ENCODE measurements at places on chromosomes 11 and 22. TPM values are rescaled to one million over a fixed set of nuclear protein-coding genes. Genes with fewer than 3 reads are reported as not detected.

TBX10 gene
- not detected for total RNA-seq

CNTF gene
- 5.4 TPM for total RNA-seq

CD6 gene
- total RNA-seq = 4.2 TPM

- DNase-seq = no peak
Observed at GRCh38 chr11:110529043-110529442, 99.3 kb downstream of the FDX1 start.

GRCh38 chr11:64355078-64355940 is 3.7 kb upstream of the RPS6KA4 start:
- DNase-seq = peak; percentile 89

DNA sequence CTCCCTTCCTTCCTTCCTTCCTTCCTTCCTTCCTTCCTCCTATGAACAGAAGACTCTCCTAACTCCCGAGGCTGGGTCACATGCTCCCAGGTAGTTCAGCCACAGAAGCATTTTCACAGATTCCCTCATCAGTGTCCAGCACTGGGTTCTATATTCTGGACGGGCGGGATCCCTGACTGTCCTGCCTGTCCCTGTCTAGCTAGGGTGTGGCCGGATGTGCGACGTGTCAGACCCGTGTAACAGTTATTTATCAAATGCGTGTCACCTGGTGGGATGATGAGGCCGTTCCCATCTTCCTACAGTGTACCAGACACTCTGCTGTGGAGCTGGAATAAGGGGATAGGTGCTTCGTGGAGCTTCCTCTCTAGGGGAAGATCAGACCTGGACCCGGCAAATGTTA is 901.0 kb downstream of the BRD1 start:
- no peak for DNase-seq

DNA sequence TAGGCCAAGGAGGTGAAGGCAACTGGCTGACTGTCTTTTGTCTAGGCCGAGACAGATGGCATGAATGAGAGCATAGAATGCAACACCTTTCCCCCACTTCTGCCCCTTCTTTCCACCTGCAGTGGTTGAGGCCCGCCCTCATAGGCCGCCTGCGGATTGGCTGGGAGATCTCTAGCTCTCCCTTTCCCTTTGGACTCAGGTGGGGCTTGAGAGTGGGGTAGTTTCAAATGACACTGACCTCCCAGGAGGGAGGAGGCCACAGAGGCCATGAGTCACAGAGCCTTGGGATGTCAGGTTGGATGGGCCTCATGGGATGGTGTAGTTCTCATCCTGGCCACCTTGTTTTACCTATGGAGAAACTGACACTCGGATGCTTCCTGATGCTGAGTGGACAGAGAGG is 9.1 kb downstream of the MICAL2 start:
- DNase-seq = no peak

DNA sequence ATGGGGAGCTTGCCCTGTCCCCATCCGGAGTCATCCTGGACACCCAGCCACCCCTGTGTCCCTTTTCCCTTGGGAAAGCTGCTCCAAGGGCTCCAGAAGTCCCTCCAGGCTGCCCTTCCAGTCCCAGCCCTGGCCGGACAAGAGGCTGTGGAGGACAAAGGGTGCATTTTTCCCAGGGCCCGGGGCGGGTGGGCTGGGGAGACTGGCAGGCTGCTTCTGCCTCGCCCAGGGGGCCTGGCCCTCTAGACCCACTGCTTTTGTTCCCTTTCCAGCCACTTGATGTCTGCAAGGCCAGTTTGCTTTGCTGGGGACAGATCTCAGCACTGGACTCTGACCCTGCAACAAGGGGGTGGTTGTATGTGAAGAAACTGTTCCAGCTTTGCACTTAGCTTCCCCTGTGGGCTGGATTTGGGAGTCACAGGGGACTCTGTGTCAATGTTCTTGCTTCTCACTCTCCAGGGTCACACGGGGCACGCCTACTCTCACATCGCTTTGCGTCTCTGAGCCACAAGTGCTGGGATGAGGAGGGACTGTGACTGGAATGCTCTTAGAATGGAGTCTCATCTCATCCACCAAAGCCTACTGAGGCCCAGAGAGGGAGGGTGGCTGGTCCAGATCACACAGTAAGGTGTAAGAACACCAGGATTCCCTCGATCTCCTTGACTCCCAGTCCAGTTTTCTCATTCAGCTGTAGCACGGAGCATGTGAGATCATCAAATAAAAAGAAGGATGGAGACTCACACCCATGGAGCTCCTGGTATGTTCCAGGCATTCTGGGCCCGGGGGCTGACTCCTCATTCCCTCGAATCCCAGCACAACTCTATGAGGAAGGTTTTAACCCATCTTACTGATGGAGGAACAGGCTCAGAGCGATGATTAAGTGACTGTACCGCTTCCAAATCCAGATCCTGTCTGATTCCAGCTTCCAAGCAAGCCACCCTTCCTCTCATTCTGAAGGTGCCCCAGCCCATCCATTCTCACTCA is 59.9 kb downstream of the FBXO7 start:
- DNase-seq = no peak

GRCh38 chr11:8913961-8914660 is 3.1 kb downstream of the AKIP1 start:
- DNase-seq = no peak

- no peak for DNase-seq
Observed at GRCh38 chr11:79467761-79468160, 26.9 kb upstream of the TENM4 start.

DNA sequence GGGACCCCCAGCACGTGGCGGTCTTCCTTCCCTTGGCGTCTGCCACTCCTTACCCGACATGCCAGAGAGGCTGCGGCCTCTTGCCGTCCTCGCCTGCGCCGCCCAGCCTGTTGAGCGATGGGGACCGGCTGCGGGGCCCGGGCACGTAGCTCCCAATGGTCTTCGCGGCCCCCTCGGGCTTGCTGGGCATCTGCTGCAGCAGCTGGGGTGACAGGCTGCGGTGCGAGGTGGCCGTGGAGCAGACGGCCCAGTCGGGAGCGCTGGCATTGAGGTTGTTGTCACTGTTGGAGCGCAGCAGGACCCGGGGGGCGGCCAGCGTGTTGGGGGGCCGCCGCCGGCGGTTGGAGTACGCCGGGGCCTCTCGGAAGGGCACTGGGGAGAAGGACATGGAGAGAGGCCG is 422.0 kb downstream of the CTTN start:
- peak; percentile 79 for DNase-seq

DNA sequence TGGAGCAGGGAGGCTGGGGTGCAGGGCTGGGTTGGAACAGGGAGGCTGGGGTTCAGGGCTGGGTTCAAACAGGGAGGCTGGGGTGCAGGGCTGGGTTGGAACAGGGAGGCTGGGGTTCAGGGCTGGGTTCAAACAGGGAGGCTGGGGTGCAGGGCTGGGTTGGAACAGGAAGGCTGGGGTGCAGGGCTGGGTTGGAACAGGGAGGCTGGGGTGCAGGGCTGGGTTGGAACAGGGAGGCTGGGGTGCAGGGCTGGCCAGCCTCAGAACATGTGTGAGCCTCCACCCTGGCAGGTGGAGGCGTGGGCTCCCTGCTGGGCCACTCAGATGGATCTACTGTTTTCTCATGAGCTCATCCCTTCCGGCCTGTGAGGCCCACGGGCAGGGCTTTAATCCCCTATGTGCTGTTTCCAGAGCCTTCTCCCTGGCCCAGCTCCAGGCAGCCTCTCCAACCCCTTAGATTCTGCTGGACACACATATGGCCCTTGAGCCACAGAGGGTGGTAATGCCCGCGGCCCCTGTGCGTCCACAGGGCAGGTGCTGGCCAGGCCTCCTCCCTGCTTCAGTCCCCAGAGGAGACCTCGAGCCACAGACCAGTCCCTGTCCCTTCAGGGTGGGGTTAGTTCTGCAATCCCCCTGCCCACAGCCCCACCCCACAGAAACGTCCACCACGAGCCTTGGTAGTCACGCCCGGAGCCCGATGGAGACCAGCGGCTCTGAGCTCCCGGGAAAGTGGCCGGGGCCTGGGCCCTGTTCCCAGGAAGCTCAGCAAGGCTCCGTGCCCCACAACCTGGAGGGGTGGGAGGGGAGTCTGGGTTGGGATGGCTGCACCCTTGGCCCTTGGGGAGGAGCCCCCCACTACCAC is 197.9 kb downstream of the BRD1 start:
- DNase-seq = peak; percentile 58

GRCh38 chr22:45067731-45068130 is 57.9 kb upstream of the PHF21B start:
- no peak for DNase-seq
